ENCODE measurements at places on chromosomes 5 and 9.

DNA sequence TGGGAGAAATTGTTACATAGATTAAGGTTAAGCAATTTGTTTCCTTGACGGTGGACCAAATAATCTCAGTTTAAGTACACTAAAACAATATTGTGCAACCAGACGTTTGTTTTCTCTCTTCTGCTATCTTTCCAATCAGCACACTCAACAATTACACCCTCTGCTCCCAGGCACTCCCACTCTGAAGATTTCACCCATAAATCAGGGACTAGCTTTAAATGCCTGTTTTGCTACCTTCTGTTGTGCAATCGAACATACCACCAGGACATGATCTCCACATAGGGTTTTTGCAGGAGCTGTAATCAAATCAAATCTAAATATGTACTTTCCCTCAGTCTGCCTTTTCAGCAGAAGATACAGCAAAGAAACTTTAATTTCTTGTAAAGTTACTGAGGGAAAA is 405.8 kb upstream of the TLE4 start:
- no peak for DNase-seq

- DNase-seq: no peak
These were observed 12.3 kb upstream of the MTMR12 start for GRCh38 chr5:32325062-32325461.

GRCh38 chr5:38968665-38969064 is 105.5 kb downstream of the RICTOR start:
- DNase-seq: no peak

DNA sequence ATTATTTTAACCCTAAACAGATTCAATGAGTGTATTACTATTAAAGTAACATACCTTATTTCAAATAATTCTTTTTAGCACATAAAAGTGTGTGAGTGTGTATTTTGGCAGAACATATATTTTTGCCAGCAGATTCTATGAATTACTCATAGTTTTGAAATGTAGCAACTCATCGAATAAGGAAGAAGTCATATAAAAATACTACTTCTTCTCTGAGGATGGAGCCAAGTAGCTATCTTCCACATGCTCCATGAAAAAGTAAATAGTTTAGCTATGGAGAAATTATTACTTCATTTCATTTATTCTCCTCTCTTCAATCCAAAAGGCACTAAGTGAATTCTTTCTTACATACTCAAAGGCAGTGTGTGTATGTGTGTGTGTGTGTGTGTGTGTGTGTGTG is 1090.4 kb upstream of the CDH6 start:
- no peak for DNase-seq

DNA sequence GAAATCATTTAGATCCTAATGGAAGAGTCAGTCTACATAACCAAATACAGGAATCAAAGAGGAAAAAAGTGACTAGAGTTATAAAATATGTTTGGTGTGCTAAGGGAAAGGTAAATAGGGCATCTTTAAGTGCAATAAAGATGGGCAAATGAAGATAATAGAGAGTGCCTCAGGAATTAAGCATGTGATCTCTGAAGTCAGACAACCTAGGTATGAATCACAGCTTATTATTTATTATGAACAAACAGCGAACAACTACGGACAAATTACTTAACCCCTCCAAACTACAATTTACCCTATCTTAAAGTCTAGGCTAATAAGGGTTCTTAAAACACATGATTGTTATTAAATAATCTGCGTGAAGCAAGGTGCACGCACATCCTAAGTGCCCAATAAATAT is 910.2 kb upstream of the DMAC1 start:
- DNase-seq: no peak

DNA sequence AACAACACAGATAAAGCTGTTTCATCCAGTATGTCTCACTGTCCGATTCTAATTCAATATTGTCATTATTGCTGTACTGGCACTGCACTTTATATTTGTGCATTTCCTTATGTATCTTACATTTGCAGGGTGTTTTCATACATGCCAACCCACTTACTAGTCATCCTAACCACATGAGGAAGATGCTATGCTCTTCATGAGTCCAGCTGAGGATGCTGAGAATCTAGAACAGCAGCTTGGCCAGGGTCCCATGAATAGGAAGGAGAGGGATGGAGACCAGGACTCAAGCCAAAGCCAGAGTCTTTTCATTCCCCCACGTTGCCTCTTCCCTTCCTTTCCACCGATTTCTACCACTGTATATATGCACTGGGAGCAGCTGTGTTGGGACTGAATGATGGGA is 292.8 kb upstream of the KLF4 start:
- DNase-seq: no peak

- no peak for DNase-seq
These were observed 50.5 kb upstream of the SH3PXD2B start for GRCh38 chr5:172504701-172505402.

DNA sequence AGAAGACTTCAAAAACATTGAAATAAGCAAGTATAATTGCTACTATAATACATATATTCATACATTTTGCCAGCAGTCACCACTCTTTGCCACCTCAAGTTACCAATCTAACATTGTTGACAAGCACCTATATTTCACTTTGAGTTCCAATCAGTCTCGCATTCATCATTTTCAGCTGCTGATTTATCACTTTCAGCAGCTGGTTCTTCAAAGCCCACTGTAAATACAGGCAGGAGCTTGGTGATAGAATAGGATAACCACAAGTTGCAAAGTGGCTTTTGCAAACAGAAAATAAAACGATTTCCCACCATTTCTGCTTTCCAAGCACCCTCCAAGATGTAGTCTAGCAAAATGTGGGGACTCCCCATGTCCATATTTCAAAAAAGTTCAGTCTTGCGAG is 114.2 kb upstream of the ITGA1 start:
- no peak for DNase-seq

GRCh38 chr9:127751269-127752054 is 16.4 kb upstream of the TOR2A start:
- no peak for DNase-seq

GRCh38 chr9:128912270-128912853 is 8.4 kb upstream of the PHYHD1 start:
- no peak for DNase-seq

- DNase-seq: no peak
These were observed 523.5 kb upstream of the CLINT1 start for GRCh38 chr5:158382473-158382872.

GRCh38 chr5:135306557-135306956 is 92.5 kb downstream of the MACROH2A1 start:
- no peak for DNase-seq

DNA sequence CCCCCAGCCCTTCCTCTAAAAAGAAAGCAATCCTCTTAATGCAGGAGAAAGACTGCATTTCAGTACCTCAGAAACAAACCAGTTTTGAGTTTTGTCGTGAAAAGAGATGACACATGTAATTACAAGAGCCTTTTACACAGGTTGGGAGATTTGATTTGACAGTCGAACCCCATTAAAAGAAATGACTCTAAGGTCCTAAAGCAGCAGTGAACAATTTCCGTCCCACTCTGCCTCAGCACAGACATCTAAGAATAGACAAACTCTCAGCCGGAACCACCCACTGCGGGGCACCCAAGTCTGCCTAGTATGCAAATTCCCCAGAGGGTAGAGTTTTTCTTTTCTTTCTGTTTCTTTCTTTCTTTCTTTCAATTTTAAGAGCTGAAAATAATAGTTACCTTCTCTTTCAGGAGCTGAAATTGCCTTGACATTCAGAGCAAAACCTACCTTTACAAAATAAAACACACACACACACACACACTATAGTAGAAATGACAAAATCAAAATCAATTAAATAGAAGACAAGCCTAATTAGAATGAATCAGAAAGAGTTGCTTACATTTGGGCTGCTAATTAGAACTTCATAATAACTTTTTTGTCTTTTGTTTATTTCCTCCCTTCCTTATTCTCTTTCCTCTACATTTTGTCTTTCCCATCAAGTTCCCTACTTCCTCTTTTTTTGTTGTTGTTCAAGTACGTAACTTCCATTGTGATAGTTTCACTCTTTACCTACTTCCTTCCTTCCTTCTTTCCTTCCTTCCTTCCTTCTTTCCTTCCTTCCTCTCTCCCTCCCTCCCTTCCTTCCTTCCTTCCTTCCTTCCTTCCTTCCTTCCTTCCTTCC is 65.1 kb downstream of the BASP1 start:
- DNase-seq: no peak

DNA sequence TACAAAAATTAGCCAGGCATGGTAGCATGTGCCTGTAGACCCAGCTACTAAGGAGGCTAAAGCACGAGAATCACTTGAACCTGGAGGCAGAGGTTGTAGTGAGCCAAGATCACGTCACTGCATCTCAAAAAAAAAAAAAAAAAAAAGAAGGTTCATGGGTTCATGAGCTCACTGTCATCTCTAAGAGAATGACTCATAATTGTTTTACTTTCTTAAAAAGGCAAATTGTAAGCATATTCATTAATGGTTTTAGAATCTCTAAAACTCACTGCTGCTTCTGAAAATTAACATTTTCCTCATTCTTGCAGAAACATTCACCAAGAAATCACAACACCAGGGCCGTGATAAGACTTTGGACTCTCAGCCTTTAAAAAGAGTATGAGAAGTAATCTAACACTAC is 103.6 kb downstream of the GNA14 start:
- DNase-seq: no peak

DNA sequence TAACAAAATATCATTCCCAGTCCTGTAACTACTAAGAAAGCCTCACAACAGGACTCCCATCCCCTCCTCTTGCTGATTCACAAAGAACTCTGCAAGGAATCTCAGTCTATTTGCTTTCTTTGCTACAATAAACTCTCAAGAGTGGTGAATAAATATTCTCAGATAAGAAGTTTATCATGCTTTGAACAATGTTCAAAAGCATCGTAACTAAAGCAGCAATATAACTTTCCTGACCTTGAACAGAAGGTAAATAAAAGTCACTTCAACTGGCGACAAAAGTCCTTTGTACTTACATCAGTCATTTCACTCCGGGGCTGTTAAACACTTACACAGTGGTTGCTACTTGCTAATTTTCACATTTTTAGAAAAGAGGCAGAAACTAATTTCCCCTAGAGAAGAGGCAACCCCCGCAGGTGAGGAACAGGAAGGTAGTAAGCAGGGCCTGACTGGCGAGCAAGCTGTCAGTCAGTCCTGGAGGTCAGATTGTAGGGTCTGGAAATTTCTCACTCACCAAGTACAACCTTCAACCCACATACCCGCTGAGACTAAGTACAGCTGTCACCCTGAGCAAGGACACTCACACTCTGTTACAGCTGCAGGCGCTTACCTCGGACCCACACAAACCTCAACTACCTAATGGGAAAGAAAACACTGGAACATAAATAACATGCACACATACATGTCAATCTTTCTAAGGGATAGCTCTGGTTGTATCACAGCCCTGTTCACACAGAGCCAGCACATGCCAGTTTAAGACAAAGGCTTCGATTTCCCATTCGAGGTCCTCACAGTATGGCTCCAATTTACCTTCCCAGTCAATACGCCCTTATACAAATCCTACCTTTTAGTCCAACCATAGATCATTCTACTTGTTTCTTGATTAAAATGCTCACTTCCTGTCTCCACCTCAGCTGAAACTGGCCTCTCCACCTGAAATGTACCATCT is 104.6 kb upstream of the RETREG1 start:
- DNase-seq: no peak

- DNase-seq: no peak
These were observed 90.0 kb upstream of the NIPBL start for GRCh38 chr5:36786448-36787012.

- DNase-seq: no peak
These were observed 87.5 kb downstream of the SLIT3 start for GRCh38 chr5:169213479-169213878.

GRCh38 chr5:17852740-17853139 is 218.5 kb downstream of the TAF11L14 start:
- DNase-seq: no peak

GRCh38 chr5:161889971-161890370 is 42.1 kb downstream of the GABRA1 start:
- no peak for DNase-seq

GRCh38 chr5:125564317-125564975 is 818.0 kb upstream of the ZNF608 start:
- no peak for DNase-seq

DNA sequence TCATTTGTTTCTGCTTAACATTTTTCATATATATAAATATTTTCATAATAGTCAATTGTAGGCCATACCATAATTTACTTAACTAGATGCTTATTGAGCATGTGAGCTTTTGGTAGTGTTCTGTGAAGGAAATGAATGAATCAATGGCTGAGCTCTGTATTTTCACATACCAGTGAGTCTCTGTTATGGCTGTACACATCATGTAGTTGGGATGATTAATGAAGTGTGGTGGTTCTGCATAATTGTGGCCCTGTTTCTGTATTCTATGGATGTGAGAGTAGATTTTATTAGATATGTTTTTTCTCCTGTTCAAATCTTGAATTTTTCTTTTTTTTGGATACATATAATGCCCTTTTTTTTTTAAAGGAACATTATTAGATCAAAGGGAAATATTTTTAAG is 56.2 kb downstream of the CTNNA1 start:
- DNase-seq: no peak

GRCh38 chr5:135243556-135244285 is 155.3 kb downstream of the MACROH2A1 start:
- no peak for DNase-seq

GRCh38 chr9:71271602-71272001 is 150.2 kb upstream of the TRPM3 start:
- DNase-seq: no peak

DNA sequence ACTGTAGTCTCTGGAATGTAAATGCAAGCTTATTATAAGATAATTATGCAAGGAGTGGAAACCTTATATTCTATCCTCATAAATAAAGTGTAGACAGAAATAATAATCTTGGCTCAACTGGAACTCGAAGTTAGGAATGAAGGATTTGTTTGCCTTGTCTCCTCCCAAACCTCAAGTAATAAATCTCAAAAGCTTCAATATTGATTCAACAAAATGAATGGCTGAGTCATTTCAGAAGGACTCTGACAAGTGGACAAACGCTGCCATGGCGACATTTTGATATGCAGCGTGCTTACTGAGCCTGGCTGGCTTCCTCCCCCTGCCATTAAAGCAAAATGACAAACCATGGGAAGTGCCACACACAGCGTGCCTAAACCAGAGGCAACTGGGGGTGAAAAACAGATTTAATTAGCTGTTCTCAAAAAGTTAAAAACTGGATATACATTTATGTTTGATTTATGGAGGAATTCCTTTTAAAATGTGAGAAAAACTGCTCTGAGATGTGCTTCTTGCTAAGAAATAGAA is 10.5 kb upstream of the ADGRV1 start:
- no peak for DNase-seq

DNA sequence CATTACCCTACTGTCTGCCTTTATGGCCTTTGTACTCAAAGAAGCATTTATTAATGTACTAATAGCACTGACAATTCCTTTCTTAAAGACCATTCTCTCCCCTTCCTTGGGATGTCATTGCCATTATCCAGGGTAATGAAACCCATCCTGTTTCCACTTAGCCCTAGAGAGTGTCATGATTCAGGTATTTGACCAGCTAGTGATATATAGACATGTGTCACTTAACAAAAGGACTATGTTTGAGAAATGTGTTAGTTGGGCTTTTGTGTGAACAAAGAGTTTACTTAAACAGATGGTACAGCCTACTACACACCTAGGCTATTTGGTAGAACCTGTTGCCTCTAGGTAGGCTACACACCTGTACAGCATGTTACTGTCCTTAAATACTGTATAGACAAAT is 2.0 kb downstream of the ATP6V0E1 start:
- no peak for DNase-seq

GRCh38 chr5:122421374-122422079 is 109.5 kb downstream of the SNCAIP start:
- no peak for DNase-seq

Data from stimulated activated CD8-positive, alpha-beta memory T cell treated with anti-CD3 and anti-CD28 coated beads, Interleukin-4, amount 100 ng/mL, for 4 hours (primary cell).